ENCODE measurements at places on chromosomes 6 and 20.

GRCh38 chr6:27296106-27296783 is 15.8 kb downstream of the POM121L2 start:
- peak; percentile 70 for DNase-seq

- DNase-seq: peak; percentile 57
Observed at GRCh38 chr6:127554435-127555006, 22.5 kb upstream of the C6orf58 start.

GRCh38 chr6:18025596-18025995 is 38.2 kb upstream of the KIF13A start:
- no peak for DNase-seq

GRCh38 chr6:105886066-105886813 is 199.9 kb upstream of the PRDM1 start:
- DNase-seq: peak; percentile 17

DNA sequence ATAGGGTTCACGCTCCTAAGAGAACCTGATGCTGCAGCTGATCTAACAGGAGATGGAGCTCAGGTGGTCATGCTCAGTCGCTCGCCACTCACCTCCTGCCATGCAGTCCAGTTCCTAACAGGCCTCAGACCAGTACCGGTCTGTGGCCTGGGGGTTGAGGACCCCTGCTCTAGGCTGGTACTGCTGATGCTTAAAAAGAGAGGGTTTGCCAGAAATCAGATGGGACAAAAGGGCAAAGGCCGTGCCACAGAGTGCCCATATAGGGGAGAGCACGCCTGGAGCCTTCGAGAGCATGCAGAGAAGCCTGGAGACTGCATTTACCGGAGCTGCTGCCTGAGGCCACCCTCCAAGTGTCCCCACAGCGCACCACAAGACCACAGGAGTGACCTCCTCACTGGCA is 75.5 kb downstream of the PTPN1 start:
- no peak for DNase-seq

DNA sequence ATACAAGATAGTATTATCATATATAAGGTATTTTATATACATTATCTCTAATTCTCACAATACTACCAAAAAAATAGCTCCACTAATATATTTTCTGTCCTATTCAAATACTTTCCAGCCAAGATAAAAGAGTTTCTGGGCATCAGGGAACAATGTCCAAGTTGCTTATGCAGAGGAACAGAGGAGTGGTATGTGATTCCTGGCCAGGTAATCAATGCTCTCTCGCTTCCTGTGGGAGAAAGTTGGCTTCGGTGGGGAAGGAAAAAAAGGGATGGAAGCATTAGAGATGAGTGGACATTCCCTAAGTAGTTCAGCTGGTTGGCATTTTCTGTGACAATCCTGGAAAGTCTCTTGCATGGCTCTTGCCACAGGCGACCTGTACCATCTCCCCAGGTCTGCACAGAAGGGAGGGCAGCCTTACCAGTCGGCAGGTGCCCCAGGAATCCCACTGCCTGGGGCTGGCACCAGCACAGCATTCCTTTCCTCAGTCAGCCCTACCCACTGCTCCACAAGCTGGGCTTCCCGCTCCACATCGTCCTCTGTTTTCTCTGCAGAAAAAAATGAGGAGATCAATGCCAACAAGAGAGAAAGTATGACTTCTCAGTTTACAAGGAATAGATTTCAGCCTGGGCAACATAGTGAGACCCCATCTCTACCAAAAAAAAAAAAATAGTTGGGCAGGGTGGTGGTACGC is 78.5 kb upstream of the NUP153 start:
- no peak for DNase-seq

GRCh38 chr6:146028252-146028795 is 538 bp upstream of the GRM1 start:
- peak; percentile 93 for DNase-seq
